ENCODE measurements at places on chromosomes 5 and 9. TPM values are rescaled to one million over a fixed set of nuclear protein-coding genes. Genes with fewer than 3 reads are reported as not detected.

Gene ACOT12
- polyA plus RNA-seq = 0.05 TPM

Gene ALDH1A1
- 33.2 TPM for polyA plus RNA-seq

Gene ADAMTSL2
- polyA plus RNA-seq = 8.9 TPM

Gene IGIP
- 9.0 TPM for polyA plus RNA-seq

Gene CEL
- polyA plus RNA-seq = 1.4 TPM

Gene LCN1
- polyA plus RNA-seq = not detected

Gene SCGB3A1
- polyA plus RNA-seq = 0.32 TPM

Gene SEPTIN8
- 28.3 TPM for polyA plus RNA-seq

Gene TAF1L
- 0.01 TPM for polyA plus RNA-seq

Gene ABLIM3
- polyA plus RNA-seq = 14.4 TPM

Gene PCDHGB3
- polyA plus RNA-seq = 1.4 TPM

Gene TEX48
- not detected for polyA plus RNA-seq

Gene RLN1
- not detected for polyA plus RNA-seq

Gene SLC4A9
- 0.06 TPM for polyA plus RNA-seq

Gene GDNF
- polyA plus RNA-seq = 0.71 TPM

Gene MIER3
- polyA plus RNA-seq = 8.7 TPM

Gene MCCC2
- 22.6 TPM for polyA plus RNA-seq

Gene INSL6
- not detected for polyA plus RNA-seq

Gene FRRS1L
- polyA plus RNA-seq = 0.44 TPM

Gene B4GALT1
- 57.7 TPM for polyA plus RNA-seq

Gene ZNF366
- 3.3 TPM for polyA plus RNA-seq

Gene FBXW11
- 28.3 TPM for polyA plus RNA-seq

Gene OGN
- 19.5 TPM for polyA plus RNA-seq

Gene CCL28
- 0.68 TPM for polyA plus RNA-seq

Gene ANKRD55
- 0.05 TPM for polyA plus RNA-seq

Gene RCL1
- 18.0 TPM for polyA plus RNA-seq

Gene ARL10
- 3.6 TPM for polyA plus RNA-seq

Gene LCN10
- polyA plus RNA-seq = 11.3 TPM

Gene NUDT12
- polyA plus RNA-seq = 8.2 TPM

Gene PCDHB7
- polyA plus RNA-seq = 2.6 TPM

Gene SURF1
- polyA plus RNA-seq = 77.9 TPM

Gene BARHL1
- not detected for polyA plus RNA-seq

Gene UTP15
- 5.3 TPM for polyA plus RNA-seq

Gene PDE8B
- 2.4 TPM for polyA plus RNA-seq

Gene CDC20B
- not detected for polyA plus RNA-seq

Gene OLFML2A
- 36.8 TPM for polyA plus RNA-seq

Gene DEPDC1B
- polyA plus RNA-seq = 0.23 TPM

Gene NUTM2F
- not detected for polyA plus RNA-seq

Measured in urinary bladder (tissue), 4 donors.